Esophagus squamous epithelium (tissue), 5 donors: ENCODE measurements at places on chromosomes 3 and 15.

DNA sequence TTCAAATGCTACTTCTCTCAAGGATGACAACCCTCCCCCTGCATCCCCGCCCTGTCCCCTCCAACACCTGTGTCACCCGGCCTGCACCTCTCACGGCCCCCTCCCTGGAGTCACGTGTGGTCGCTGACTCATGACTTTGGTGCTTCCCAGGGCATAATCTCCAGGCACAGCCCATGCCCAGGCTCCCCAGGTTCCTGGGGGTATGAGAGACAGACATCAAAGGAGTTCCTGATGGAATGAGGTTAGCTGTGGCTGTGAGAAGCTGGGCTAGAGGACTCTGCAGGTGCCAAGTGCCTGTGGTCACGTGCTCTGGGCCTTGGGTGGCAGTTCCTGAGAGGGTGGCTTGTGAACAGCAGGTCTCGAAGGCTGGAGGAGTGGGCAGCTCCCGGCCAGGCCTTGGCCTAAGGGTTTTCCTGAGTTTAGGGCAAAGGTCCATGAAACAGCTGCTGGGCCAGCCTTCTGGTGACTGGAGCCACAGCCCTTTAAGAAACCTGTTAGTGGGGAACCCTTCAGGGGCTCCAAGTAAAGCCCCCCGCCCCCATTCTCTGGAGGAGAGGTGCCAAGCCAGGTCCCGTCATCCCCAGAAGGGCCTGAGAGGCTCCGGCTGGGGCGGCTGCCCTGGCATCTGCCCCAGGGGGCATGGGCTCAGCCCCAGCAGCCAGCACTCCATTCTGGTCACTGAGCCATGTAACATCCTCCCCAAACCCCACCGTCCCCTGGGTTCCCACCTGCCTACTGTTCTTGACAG, 230.0 kb downstream of the XXYLT1 start:
- DNase-seq, result no peak

DNA sequence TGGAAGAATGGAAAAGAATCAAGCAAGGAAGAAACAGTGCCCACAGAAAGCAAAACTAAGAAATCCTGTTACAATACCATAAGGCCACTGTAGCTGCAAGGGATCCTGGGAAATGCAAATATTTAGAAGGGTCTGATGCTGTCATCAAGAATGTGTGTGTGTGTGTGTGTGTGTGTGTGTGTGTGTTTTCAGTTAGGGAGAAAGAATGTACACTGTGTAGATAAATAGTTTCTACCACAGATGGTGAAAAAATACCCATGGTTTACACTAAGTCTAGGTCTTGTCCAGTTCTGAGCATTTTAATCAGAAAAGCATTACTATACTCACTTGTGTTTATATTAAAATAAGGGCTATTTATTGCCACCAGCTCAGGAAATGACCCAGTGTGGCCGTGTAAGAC, 355.0 kb downstream of the RBMS3 start:
- DNase-seq, result no peak

DNA sequence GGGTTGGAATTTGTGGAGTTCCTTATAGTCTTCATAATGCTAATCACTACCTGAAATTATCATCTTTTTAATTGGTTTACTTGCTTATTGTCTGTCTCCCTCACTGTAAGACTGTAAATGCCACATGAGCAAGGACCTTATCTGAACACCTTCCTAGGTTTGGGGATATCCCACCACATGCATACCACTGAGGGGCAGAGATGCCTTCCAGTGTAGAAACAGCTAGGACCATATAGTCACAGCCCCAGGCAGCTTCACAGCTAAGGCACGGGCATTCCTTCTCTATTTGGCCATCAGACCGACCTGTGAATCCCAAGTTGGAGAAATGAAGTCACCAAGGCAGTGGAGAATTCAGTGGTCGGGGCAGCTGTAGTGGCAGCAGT, 28.6 kb downstream of the PAQR9 start:
- no peak for DNase-seq

GRCh38 chr3:98894791-98895576, 6.5 kb downstream of the DCBLD2 start:
- DNase-seq, result no peak

DNA sequence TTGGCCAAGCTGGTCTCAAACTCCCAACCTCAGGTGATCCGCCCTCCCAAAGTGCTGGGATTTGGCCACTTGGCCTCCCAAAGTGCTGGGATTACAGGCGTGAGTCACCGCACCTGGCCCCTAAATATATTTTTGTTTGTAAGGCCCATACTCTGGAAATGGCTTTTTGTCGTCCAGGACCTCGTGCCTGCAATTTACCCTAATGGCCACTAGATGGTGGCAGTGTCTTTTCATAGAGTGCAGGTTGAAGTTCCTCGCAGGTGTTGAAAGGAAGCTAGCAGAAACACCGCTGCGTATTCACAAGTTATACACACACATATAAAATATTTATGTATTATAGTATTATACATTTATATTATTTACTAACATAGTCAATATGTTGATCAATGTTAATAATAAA, 97.2 kb downstream of the LRTM1 start:
- DNase-seq, result no peak

GRCh38 chr3:134713671-134714070, 62.8 kb upstream of the KY start:
- DNase-seq, result no peak
